ENCODE measurements at places on chromosomes 1 and 21.

DNA sequence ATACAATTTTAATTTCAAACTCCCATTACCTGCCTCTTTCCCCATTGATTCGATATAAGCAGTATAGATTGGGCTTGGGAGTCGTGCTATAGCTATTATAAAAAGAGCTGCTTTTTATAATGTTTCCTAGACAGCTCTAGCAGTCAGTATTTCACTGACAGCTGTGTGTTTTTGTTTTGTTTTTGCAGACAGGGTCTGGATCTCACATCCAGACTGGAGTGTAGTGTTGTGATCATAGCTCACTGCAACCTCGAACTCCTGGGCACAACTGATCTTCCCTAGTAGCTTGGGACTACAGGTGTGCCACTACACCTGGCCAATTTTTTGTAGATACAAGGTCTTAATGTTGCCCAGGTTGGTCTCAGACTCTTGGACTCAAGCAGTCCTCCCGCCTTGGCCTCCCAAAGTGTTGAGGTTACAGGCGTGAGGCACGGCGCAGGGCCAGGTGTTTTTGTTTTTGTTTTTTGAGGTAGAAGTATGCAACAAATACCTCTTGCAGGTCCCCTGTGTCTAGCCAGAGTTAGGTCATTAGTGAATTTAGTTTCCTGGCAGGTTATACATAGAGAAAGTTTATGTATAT lies 1.7 kb downstream of the NASP start:
- no peak for DNase-seq

- DNase-seq = no peak
Observed at GRCh38 chr1:178294654-178295053, 200.8 kb downstream of the RASAL2 start.

- DNase-seq = no peak
Observed at GRCh38 chr1:63635681-63636080, 42.5 kb downstream of the PGM1 start.

- DNase-seq = no peak
Observed at GRCh38 chr1:49307457-49307856, 530.8 kb upstream of the BEND5 start.

- DNase-seq = no peak
Observed at GRCh38 chr1:31665234-31665878, 20.7 kb upstream of the PEF1 start.

GRCh38 chr21:34535886-34536285 lies 23.9 kb upstream of the KCNE1 start:
- DNase-seq = no peak

DNA sequence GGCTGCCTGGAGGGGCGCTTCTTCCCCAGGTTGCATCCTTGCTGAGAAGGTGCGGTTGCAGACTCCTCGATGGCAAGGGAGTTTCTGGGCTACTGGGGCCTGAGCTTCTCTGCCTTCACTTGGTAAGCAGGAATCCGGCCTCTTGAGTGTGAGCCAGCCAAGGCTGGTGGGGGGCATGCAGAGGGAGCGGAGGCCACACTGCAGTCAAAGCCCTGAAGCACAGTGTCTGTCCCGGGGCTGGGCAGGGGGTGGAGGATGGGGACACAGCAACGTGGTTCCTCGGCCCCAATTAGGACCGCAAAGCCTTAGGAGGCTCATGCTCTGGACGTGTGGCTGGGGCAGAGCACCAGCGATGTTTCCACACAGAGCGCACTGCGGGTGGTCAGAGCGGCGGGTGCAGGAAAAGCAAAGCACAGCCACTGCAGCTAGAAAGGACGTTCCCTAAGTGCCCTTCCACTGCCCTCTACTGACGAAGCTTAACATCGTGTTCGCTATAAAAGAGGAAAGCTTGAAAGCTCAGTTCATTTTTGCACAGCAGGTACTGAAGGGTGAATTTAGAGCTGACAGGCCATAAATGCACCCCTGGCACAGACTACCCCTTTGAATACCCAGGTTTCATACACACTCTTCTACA lies 60.7 kb upstream of the COG2 start:
- DNase-seq = no peak

GRCh38 chr21:16965424-16965823 lies 547.4 kb upstream of the CXADR start:
- no peak for DNase-seq

Measured in esophagus squamous epithelium (tissue), 5 donors.